ENCODE measurements at places on chromosomes 6 and 20.
A peak's percentile ranks its signal among the peaks of the same experiment; 100 is the strongest.

DNA sequence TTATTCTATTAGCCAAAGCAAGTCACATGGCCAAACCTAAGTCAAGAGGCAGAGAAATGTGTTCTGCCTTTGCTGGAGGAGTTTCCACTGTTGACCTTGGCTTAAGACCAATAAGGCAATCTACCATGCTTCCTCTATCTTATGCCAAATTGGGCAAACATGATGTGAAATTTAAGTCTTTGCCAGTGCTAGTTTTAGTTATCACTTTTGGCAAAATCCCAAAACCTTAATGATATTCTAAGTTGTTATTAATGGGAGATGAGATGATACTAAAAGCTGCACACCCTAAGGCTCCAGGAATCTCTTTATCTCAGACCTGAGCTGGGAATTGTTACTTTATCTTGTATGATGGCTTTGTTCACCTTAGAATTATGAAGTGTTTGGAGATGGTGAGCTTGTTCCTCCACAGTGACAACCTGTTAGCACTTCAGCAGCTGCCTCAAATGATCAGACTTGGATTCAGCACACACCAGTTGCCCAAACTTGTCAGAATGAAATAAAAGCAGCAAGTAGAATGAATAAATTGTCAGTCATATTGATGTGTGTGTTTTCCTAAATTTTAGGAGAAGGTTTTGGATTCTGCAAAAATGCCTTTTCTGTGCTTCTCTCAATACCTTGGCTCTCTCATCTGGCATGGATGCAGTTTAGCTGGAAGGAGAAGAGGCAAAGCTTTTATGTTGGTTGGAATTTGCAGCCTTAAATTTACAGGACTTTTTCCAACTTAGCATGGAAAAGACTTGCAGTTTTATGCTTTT, 49.3 kb downstream of the RIN2 start:
- peak; percentile 59 for DNase-seq

DNA sequence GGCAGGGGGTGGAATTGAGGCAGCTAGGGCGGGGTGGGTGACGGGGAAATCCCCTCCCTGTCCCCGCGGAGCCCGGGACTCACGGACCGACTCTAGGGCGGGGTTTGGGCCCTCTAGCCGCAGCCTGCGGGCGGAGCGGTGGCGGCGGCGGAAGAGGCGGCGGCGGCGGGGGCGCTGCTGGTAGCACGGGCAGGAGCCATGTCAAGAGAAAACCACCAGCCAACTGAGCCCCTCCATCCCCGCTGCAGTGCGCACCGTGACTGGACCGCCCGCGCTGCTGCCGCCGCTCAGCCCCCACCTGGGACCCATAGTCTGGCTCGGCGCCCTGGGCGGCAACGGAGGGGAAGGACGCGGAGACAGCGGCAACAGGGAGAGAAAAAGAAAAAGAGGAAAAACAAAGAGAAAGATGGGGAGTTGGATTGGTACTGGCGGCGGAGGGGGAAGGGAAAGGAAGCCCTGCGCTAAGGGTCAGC, 1.2 kb upstream of the C6orf62 start:
- peak; percentile 36 for DNase-seq

- peak; percentile 79 for DNase-seq
These were observed 195.8 kb downstream of the HAO1 start for GRCh38 chr20:7744411-7744810.

DNA sequence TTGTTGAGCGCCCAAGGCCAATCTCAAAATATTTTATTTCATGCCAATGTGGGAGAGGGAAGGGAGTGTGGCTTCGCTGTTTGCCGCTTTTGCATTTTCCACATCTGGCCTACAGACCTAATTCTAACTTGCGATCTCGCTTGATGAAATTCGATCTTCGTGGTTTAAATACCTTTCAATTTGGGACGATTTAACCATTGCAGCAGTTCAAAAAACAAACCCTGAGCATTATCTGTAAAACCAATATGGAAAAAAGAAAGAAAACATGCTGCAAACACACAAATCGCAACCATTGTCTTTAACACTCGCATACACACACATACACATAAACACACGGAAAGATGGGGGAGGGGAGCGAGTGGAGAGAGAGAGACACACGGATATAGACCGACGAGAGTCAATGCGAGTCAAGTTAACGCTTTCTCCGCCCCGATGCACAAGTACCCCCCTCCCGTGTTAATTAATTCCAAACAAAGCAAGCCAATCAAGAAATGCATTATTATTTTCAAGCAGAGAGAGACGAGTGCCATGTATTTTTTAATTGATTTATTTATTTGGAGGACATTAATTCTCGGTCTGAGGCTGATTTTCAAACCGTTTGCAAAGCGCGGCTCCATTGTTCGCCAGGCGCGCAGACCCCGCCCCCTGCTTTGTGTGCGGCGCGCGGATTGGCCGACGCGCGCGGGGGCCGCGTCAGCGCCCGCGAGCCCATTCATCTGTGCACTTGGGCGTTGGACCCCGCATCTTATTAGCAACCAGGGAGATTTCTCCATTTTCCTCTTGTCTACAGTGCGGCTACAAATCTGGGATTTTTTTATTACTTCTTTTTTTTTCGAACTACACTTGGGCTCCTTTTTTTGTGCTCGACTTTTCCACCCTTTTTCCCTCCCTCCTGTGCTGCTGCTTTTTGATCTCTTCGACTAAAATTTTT, at the start of gene MARCKS:
Gene MARCKS, plus strand, starts transcription at position 721 of the 931 bp plus-strand sequence. CDS start 401 bp downstream, outside the sequence.
- DNase-seq = peak; percentile 86

DNA sequence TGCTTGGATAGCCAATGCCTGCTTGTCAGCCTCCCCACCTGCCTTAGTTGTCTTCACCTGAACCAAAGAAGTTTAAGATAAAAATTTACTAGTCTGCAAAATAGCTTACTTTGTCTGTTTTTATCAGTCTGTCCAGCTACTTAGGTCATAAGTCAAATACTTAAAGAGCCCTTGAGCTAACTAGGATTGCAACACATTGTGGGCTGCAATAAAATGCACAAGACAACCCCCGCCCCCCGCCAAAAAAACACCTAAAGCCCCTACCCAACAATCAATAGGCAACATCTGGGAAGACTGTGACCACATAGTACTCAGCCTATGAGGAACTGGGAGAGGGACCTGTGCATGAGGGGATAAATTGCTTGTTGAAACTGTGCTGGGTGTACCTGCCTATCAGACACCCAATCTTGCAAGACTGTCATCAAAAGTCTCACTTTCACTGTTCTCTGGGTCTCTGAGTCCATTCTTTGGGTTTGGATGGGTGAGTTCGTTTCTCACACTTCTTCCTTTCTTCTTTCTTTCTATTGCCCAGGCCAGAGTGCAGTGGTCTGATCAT, 27.3 kb upstream of the ABCC10 start:
- DNase-seq = no peak

DNA sequence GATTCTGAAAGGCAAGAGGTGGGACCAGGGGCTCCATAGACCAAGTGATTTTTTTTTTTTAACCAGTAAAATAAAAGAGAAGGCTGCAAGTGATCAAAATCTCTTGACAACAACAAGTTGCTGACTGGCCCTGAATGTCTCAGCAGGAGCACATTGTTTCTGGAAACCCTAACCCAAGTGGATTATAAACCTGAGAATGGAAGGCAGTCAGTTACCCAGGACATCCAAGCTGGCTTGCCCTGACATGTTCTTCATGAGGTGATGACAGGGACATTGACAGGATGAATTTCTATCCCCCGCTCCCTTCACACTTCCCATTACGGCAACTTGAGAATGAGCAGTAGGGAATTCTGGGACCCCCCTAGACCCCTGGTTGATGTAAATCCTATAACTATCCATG, 49.6 kb upstream of the RIPOR2 start:
- DNase-seq = no peak

DNA sequence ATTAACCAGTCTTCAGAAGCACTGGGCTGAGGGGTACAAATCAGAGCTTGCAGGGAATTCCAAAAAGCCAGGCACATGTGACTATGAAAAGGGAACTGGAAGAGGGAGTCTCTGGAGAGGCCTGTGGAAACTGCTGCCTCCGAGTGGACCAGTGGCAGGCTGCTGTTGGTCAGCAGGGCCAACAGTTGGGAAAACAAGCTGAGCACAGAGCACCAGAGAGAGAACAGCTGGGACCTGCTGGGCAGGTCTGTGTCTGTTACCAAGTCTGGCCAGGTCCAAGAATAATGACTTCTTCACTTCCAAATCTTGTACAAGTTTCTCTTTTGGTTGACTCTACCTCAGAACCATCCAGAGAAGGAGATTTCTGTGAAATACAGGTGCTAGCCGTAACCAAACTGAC, 81.4 kb downstream of the LIN28B start:
- no peak for DNase-seq

GRCh38 chr6:163883984-163884383, 469.5 kb downstream of the QKI start:
- no peak for DNase-seq

DNA sequence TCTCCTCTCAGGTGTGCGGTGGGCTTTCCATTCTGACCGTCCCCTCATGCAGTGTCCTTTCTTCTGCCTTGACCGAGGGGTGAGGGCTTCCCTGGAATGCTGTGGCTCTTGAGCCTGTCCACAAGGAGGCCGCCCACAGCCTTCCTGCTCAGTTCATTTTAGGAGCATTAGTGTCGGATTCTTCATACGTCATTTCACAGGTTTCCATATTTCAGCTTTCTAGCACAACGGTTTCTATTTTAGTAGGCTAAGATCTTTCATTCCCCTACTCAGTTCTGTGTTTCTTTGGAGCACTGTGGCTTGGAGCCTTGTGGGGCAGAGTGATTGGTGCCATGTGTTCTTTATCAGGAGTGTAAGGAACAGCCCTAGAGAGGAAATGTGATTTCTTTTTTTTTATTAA, 5.5 kb downstream of the PPP1R3G start:
- DNase-seq = no peak

DNA sequence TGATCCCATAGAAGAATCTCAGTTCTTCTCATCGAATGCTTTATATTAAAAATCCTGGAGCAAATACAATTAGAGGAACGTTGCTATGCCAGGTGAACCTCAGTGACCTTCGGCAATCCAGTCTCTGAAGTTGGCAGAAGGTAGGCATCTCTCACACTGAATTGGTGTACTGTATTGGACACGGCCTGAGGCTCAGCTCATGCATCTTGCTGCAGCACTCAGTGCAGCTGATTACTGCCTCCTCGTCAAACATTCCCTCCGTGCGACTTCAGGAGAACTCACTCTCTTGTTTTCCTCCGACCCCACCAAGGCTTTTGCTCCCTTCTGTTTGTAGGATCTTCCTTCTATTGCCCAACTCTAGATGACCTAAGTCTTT, 90.5 kb downstream of the GPR6 start:
- DNase-seq = no peak

- no peak for DNase-seq
These were observed 10.1 kb downstream of the GSS start for GRCh38 chr20:34945315-34946077.

DNA sequence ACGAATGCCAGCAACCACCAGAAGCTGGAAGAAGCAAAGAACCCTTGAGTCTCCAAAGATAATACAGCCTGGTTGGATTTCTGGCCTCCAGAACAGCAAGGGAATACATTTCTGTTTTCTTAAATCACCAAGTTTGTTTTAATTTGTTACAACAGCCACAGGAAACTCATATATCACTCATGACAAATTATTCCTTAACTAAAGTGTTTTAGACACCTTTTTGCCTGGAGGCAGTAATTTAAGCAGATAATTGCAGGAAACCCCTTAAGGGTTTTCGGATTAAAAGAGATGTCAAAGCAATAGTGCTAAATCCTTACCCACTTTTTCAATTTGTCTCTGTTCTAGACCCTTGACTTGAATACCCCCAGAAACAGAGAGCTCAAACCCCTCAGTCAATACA, 1050.0 kb downstream of the EPHA7 start:
- no peak for DNase-seq

DNA sequence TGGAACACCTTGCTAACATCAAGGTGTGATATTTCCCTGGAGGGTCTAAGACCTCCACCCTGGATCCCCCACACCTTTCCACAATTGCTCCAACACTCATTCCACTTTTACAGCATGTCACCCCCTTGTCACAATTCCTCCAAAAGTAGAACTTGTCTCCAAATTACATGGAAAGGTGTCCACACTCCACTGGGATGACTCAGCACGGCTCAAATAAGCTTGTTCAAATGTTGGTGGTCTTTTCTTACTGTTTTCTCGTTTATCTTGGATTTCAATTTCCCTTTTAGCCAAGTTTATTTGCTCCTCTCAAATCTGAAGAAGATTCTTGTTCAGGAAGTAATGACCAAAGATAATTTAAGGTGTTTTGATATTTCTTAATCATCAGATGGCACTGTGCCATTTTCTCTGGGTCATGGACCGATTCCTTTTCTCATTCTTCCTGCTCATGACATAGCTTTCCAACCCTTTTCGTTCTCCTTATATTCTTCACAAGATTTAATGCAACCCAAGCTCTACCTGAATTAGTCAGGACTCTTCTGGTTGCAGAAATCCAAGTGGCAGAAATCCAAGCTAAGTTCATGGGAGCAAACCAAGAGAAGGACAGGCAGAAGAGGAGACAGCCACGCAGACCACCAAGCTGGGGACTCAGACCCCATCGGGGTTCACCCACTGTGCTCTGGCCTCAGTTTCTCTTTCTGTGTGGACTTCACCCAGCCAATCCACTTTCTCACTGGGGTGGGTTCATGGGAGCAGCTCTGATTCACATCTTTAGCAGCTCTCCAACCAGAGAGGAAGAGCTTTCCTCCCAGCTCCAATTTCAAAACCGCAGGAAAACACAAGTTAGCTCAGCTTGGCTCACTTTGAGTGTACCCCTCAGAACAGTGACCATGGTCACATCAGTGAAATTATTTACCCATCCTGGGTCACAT, 110.5 kb upstream of the CDYL start:
- no peak for DNase-seq

DNA sequence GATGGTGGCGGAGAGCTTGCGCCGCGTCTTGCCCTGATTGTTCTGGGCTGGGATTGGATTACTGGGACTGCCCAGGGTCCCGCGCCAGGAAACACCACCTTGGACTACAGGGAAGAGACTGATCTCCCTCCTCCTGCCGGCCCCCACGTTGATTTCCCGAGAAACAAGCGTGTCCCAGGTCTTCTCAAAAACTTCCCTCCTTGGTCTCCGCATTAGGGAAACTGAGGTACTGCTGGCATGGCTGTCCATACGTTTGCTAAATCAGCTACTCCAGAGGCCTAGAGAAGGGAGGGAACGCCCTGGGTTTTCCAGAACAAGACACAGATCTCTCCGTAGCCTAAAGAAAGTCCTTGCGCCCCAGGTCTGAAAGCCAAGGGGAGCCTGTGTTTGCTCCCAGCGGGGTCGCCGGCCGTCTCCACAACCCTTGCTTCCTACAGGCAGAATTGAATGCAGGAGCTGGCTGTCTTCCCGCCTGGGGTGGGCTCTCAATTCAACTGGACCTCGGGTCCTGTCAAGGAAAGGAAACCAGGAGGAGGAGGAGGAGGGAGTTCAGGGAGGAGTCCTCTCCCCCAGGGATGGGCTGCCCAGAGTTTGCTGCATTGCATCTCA, 29.2 kb downstream of the TFAP2A start:
- no peak for DNase-seq

GRCh38 chr6:7821426-7821825, 89.2 kb downstream of the TXNDC5 start:
- DNase-seq = no peak

GRCh38 chr6:89708316-89708715, 69.8 kb upstream of the LYRM2 start:
- DNase-seq = no peak
